Activated CD8-positive, alpha-beta T cell treated with anti-CD3 and anti-CD28 coated beads, Interleukin-2, amount 10 ng/mL, durations not matched to agents 7 days and 5 days (primary cell): ENCODE measurements at places on chromosomes 11 and 22. TPM values are rescaled to one million over a fixed set of nuclear protein-coding genes. Genes with fewer than 3 reads are reported as not detected.

- no peak overlapping the region for H3K27ac ChIP-seq
- peaks cover 8% of the 10 kb centered on the region for H3K27me3 ChIP-seq
- H3K36me3 ChIP-seq: no peaks in the 10 kb centered on the region
- H3K4me1 ChIP-seq: no peaks in the 10 kb centered on the region
Measured at GRCh38 chr11:32288276-32288675, 147.1 kb downstream of the WT1 start.

DNA sequence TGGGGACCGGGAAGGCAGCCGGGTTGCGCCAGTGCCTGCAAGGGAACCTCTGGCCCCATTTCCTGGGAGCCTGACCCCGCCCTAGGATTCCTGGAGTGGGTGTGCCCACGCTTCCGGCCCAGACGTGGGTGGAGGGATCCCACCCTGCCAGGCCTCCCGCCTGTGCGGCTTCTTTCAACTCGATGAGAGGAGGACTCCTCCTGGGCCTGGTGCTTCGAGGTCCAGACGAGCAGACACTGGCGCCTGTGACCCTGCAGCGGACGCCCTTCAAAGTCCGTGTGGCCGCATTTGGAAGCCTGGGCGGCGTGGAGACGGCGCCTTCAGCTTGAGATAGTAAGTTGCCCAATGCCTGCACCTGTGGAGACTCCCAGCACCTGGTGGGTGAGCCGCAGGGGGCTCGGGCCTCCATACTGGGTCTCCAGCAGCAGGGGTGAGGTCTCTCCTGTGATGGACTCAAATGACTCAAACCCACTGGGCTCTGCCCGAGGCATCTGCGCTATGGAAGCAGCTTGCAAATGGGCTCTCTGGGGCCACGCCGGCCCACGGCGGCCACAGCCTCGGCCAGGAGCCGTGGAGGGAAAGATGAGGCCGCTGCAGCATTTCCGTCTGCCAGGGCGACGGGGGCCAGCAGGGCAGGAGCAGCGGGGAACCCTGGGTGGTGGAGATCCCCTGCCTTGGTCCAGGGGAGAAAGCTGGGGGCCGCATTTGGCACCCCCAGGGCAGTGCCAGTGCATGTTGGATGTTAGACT, 64.3 kb upstream of the PPARA start:
- no peaks in the 10 kb centered on the region for H3K36me3 ChIP-seq
- DNase-seq: no peak
- no peak overlapping the region for H3K4me3 ChIP-seq
- H3K27me3 ChIP-seq: no peaks in the 10 kb centered on the region

- H3K36me3 ChIP-seq: no peaks in the 10 kb centered on the region
- no peaks in the 10 kb centered on the region for H3K27me3 ChIP-seq
- no peak for DNase-seq
- no peaks in the 10 kb centered on the region for H3K4me1 ChIP-seq
- H3K4me3 ChIP-seq: no peak overlapping the region
- no peak overlapping the region for H3K27ac ChIP-seq
Measured at GRCh38 chr11:43074810-43075209, 237.0 kb upstream of the API5 start.

GRCh38 chr22:21937821-21938070, 14.9 kb downstream of the PPM1F start:
- peak overlapping the region; percentile 84 for H3K27ac ChIP-seq
- peaks cover 55% of the 10 kb centered on the region for H3K4me1 ChIP-seq
- peak overlapping the region; percentile 73 for H3K4me3 ChIP-seq
- no peaks in the 10 kb centered on the region for H3K36me3 ChIP-seq
- H3K27me3 ChIP-seq: no peaks in the 10 kb centered on the region
- no peak for DNase-seq

GRCh38 chr11:107359701-107360100, 97.9 kb downstream of the CWF19L2 start:
- H3K4me3 ChIP-seq: no peak overlapping the region
- H3K27me3 ChIP-seq: no peaks in the 10 kb centered on the region
- peaks cover 14% of the 10 kb centered on the region for H3K36me3 ChIP-seq
- no peak for DNase-seq
- no peaks in the 10 kb centered on the region for H3K4me1 ChIP-seq

DNA sequence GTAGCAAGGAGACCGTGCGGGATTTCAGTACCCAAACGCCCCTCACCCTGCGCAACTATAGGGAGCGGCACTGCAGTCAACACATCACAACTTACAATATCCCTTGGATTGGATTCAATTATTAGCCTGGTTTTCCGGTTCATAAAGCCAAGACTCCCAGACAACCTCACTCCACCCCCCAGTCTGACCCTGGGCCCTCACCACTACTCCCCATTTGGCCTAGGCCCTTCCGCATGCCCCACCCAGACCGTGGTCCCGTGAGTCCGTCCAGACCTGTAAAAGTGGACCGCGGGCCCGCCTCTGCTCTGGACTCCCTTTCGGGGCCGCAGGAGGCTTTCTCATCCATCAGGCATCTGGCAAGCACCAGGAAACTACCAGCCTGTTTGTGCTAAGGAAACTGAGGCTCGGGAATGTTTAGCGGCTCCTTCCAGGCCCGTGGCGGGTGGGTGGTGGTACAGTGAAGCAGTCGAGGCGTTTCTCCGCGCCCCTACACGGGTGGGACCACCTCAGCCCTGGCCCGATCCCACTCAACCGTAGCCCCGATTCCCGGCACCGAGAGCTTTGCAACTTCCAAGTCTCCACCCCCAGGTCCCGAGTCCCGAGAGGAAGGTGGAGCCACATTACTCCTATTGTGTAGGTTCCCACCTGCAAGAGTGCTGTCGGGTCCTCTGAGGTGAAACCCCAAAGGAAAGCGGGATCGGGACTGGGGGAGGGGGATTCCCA, 679 bp upstream of the DPP3 start:
- H3K36me3 ChIP-seq: peaks cover 6% of the 10 kb centered on the region
- peak overlapping the region; percentile 91 for H3K27ac ChIP-seq
- DNase-seq: no peak
- peaks cover 31% of the 10 kb centered on the region for H3K4me1 ChIP-seq
- H3K4me3 ChIP-seq: peak overlapping the region; percentile 92

DNA sequence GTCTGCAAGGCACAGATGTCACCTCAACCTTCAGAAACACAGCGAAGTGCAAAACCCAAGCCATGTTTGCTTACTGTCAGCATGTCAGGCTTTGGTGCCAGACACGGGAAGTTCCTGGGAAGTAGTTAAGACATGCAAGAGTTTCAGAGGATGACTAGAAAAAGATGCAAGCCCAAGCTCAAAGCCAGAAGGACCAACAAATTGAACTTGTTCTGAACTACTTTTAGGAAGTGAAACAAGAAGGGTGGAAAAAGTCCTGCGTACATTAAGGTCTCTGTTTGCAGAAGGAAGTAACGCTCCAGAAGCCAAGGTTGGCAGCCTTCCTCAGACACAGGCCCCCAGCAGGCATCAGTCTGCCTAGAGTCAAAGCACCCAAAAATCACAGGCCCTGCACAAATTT, 2.6 kb downstream of the AP1B1 start:
- H3K4me1 ChIP-seq: peaks cover 50% of the 10 kb centered on the region
- DNase-seq: no peak
- H3K36me3 ChIP-seq: peaks cover 23% of the 10 kb centered on the region

GRCh38 chr11:69368119-69368880, 74.3 kb downstream of the MYEOV start:
- no peak for DNase-seq
- H3K4me1 ChIP-seq: no peaks in the 10 kb centered on the region
- H3K4me3 ChIP-seq: no peak overlapping the region
- peaks cover 6% of the 10 kb centered on the region for H3K27me3 ChIP-seq
- no peaks in the 10 kb centered on the region for H3K36me3 ChIP-seq
- H3K27ac ChIP-seq: no peak overlapping the region

DNA sequence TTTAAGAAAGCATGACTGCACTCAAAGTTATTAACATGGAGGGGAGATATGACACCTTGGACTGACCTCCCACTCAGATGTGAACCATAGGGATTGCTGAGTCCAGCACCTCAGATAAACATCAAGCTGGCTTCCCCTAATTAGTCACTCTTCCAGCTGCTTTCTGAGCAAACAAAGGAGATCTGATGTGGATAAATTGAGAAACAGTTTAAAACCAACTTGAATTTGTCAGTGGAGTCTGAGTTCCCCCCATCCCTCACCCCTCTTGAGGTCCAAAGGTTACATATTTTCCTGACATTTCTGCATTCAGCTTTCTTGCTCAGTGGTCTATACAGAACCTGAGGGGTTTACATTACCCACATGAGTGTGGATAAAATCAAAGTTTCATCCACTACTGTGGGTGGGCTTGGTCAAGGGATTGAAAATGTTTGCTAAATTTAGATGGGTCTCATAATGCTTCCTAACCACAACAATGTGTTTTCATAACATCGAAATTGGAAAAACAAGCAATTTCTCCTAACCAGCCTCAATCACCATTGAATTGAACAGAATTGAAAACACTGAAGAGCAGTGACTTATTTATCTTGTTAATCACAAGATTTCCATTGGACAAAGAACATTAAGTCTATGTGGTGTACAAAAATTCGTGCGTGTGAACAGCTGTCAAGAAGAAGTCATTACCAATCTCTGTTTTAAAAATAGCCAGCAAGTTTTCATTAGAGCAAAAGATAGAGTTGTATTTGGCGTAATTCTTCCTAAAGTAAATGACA, 292.3 kb downstream of the METTL15 start:
- H3K27ac ChIP-seq: no peak overlapping the region
- H3K36me3 ChIP-seq: no peaks in the 10 kb centered on the region
- no peak overlapping the region for H3K4me3 ChIP-seq
- H3K4me1 ChIP-seq: no peaks in the 10 kb centered on the region

DNA sequence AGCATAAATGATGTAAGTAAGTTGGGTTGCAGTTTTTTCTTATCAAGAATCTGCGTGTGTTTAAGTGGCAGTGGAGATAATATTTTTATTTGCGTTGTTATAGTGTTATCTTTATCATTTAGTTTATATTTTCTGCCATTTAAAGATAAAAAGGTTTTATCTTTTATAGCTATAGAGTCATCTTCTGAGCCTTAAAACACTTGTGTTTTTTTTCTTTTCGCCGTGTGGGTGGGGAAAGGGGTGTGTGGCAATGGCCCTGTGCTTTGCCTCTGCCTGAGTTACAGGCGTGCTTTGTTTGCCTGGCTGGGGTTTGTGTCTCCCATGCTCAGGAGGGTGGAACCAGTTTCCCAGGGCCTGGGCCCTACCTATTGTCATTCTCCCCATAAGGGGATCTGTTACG, 16.2 kb downstream of the ARHGEF12 start:
- DNase-seq: no peak
- H3K4me1 ChIP-seq: no peaks in the 10 kb centered on the region
- no peak overlapping the region for H3K4me3 ChIP-seq
- peaks cover 44% of the 10 kb centered on the region for H3K27me3 ChIP-seq
- H3K36me3 ChIP-seq: no peaks in the 10 kb centered on the region

- DNase-seq: no peak
- no peak overlapping the region for H3K4me3 ChIP-seq
- H3K27ac ChIP-seq: no peak overlapping the region
- H3K36me3 ChIP-seq: peaks cover 23% of the 10 kb centered on the region
Measured at GRCh38 chr11:111736621-111737443, 29.4 kb downstream of the PPP2R1B start.

DNA sequence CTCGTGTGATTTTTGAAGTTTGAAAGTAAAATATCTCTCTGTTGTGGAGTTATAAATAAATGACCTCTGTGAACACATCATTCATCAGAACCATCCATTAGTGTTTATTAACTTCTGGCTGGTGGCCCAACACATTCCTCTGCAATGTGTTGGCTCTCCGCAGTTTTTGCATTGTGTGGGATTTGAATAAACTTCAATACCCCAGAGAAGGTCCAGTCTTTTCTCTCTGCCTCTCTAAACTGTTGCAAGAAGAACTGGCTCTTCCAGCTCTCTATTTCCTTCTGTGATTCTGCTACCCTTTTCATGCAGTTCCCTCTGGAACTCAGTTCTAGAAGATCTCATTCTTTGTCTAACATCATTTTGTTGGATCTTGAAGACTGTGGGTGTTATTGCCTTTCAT, 125.0 kb upstream of the ARHGAP42 start:
- DNase-seq: no peak
- H3K27me3 ChIP-seq: no peaks in the 10 kb centered on the region
- no peaks in the 10 kb centered on the region for H3K36me3 ChIP-seq
- no peaks in the 10 kb centered on the region for H3K4me1 ChIP-seq
- no peak overlapping the region for H3K4me3 ChIP-seq

DNA sequence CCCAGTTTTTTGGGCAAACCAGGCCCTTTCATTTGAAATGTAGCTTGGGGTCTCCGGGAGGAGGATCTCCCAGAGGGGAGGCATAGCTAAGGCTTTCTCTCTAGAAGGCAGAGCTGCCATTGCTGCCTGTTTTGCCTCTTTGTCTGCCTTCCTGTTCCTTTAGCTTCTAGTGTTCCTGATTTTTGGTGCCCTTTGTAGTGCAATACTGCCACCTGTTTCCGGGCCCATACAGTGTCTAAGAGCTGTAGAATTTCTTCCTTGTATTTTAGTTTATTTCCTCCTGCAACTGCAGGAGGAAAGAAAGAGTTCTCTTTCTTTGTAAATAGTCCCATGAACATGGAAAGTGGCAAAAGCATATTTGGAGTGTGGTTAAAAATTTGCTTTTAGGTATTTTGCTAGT, 19.3 kb upstream of the GLYATL1 start:
- no peak overlapping the region for H3K4me3 ChIP-seq
- no peaks in the 10 kb centered on the region for H3K27me3 ChIP-seq
- no peaks in the 10 kb centered on the region for H3K36me3 ChIP-seq

LSP1 gene
- 463 TPM for total RNA-seq

PTS gene
- 20.8 TPM for total RNA-seq

CPSF7 gene
- 98.4 TPM for total RNA-seq

APOA5 gene
- total RNA-seq: not detected

SPON1 gene
- total RNA-seq: 0.47 TPM

BTBD18 gene
- total RNA-seq: not detected

MMP8 gene
- total RNA-seq: not detected

IGSF9B gene
- 96.3 TPM for total RNA-seq
